Right hindlimb (tissue), 1 donor: ENCODE measurements at places on chromosomes 6 and 20.

GRCh38 chr20:58407966-58408557 lies 19.0 kb downstream of the VAPB start:
- DNase-seq = no peak

- DNase-seq = no peak
Observed at GRCh38 chr20:52923123-52923937, 48.8 kb upstream of the TSHZ2 start.

- no peak for DNase-seq
Observed at GRCh38 chr6:39926668-39927067, 7.6 kb downstream of the MOCS1 start.

GRCh38 chr6:78565997-78566396 lies 301.4 kb upstream of the IRAK1BP1 start:
- DNase-seq = no peak

DNA sequence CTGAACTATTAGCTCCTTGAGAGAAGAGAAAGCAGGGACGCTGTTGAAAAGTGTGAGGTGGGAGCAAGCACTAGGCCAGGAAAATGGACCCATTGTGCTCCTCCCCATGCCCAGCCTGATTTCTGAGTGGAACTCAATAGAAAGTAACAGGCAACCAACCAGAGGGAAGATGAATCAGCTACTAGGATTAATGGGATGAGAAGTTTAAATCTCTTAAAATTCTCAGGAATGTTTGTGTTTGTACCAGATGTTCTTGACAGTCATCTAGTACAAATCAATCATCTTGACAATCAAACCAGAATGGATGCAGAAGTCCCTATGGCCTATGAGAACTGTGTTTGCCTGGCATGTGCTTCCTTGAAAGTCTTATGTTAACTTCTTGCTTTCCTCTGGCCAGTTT lies 48.9 kb downstream of the HDDC2 start:
- DNase-seq = no peak

- no peak for DNase-seq
Observed at GRCh38 chr20:19991308-19991707, 25.9 kb upstream of the NAA20 start.

DNA sequence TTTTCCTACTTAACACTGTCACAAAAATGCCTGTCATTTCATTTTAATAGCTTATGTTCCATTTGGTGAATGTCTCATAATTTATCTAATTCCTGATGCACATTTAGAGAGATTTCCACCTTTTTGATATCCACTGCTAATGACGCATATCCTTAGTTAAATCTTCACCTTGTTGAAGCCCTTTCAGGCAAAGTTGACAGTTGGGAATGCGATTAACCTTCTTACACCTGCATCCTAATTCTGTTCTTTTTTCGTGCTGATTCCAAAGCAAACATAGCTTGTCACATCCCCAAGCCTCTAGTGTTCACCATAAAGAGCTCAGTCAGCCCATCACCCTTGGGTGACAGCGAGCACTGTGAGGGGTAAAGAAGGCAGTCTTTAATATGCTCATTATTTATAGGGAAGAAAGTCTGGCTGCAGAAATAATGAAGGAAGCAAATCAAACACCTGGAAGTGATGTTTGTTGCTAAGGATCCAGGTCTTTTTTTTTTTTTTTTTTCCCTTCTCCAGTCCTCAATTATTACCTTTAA lies 205.6 kb downstream of the DTNBP1 start:
- no peak for DNase-seq

GRCh38 chr20:61535956-61536355 lies 283.9 kb downstream of the CDH4 start:
- DNase-seq = no peak

DNA sequence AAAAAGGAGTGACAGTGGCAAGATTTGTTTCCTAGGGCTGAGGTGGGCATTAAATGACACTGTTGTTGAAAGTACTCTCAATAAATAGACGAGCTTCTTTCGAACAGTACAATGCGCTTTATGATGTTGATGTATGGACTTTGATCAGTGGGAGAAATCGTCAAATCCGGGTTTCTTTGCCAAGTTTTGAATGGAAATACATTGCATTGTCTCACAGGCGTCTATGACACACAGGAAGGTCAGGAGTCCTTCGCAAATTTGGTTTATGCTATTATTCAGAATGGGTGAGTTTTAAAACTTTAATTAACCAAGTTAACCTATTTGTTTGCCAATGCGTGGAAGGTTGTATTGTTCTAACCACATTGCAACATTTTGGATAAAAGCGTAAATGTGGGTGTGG lies 547.3 kb upstream of the SLC35B3 start:
- no peak for DNase-seq

- no peak for DNase-seq
Observed at GRCh38 chr20:63228806-63229205, 6.9 kb upstream of the BIRC7 start.

- DNase-seq = no peak
Observed at GRCh38 chr6:13038741-13039190, 289.6 kb downstream of the TBC1D7 start.

DNA sequence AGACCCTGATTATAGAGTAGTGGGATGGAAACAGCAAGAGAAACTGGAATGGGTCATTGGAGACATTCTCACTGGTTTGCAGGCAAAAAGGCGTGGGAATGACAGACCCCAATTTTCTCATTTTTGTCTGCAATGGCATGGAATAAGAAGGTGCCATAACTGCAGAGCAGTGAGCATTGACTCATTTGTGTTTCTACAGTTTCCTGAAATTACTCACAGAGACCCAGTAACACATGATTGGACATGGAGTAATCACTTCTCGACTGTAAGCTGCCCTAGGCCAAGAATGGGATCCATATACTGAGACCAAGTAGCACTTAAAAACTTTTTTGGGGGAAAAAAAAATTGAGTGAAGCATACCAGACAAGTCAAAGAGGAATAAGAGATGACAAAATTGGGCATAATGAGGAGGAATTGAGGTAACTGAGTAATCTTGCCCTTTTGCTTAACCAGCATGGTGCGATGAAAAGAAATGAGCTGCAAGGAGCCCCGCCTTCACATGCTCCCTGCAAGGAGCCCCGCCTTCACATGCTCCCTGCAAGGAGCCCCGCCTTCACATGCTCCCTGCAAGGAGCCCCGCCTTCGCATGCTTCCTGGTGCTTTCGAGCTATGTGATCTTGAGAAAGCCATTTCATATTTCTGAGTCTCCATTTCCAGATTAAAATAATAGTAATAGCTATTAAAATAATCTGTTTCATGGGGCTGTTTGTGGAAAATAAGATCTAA lies 44.1 kb downstream of the NHSL1 start:
- DNase-seq = no peak

DNA sequence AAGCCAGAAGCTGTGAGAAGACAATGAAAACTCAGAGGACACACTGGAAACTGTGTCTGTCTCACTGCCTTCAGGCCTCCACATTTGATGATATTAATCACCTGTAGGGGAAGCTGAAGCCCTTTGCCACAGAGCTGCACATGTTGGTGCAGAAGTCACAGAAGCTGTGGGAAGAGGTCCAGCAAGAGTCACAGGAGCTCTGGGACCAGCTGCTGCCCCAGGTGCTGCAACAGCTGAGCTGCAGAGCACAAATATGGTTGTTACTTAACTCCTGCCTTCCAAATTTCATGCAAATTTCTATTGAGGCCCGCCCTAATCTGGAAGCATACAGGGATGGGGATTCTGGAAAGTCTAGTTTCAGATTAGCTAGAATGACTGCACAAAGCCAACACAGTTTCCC lies 169.3 kb downstream of the OGFRL1 start:
- peak; percentile 62 for DNase-seq

GRCh38 chr20:48308882-48309281 lies 518.9 kb downstream of the PREX1 start:
- DNase-seq = no peak

GRCh38 chr20:57628047-57628961 lies 8.1 kb upstream of the ZBP1 start:
- peak; percentile 75 for DNase-seq

DNA sequence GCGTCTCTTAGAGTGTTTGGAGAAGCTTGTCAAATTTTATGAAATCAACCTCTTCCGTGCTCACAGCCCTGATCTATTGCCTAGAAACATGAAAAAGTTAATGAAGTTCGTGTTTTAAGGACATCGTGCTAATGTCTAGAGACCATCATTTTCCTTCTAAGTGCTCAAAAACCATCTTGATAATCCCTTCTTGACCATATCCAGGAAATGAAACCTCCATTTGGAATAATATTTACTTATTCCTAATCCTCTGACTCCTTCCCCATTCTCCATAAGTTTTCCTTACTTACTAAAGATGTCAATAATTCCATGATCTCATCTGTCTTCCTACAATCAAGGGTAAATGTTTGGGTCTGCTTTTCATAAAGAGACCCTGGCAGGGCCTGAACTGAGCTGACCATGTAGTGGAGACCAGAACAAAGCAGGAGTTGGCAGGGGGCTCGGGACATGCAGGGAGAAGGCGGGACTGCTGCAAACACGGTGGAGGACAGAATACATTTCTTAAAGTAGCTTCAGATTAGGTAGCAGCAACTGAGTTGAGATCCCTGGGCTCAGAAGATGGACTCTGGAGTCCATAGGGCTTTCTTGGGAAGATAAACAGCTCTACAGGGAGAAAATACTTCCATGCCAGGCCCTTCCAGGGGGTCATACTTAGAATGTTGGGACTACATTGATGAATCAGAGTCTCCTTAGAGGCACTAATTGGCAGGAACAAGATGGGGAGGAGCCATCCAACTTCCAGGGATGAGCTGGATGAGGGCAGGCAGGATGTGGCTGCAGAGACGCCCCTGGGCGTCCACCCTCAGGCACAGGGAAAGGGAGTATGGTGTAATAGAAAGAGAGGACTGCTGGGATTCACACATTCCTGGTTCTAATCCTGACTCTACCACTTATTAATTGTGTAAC lies 100.7 kb downstream of the RIN2 start:
- DNase-seq = peak; percentile 54

GRCh38 chr6:31568537-31568961 lies 3.5 kb upstream of the LTA start:
- no peak for DNase-seq

- DNase-seq = no peak
Observed at GRCh38 chr6:126072834-126073233, 86.5 kb downstream of the TRMT11 start.

- DNase-seq = no peak
Observed at GRCh38 chr6:143970456-143971218, 37.4 kb downstream of the PLAGL1 start.

DNA sequence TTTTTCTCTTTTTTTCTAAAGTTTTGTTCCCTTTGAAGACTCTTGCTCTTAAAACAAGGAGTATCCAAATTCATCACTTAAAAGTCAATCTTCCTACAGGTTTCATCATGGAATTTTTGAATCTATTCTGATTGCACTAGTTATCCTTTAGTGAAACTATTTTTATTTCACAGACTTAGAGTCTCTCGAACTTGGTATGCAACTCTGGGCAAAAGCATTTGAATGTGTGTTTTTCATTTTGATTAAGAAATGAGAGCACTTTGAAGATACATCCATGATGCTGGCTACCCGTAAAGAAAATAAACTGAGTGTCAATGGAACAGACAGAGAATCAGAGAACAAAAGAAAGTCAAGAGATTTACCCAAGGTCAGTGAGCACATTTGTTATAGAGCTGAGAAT lies 586.5 kb downstream of the EPM2A start:
- DNase-seq = no peak

- DNase-seq = no peak
Observed at GRCh38 chr20:10511170-10511508, 76.0 kb downstream of the SLX4IP start.

DNA sequence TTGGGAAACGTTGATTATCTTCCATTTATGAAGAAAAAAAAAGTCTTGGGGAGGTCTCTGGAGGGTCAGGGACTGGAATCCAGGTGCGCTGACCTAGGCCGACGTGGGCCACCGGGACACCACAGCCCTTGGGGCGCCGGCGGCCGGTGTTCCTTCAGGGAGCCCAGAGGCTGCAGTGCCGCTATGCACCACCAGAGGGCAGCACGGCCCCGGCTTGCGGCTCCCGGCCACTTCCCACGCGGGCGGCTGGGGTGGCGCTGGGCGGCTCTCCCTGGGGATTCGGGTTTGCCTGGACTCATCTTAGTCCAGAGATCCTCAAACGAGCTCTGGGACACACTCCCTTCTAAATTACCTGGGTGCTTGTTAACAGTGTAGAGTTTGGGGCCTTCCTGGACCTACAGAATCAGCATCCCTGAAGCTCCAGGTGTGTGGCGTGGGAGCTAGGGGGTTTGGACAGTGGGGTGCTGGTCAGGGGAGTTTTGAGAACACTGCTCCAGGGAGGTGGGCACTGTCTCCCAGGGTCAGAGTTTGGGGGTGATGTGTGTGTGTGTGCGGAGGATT lies 23.0 kb upstream of the GTSF1L start:
- DNase-seq = peak; percentile 63

DNA sequence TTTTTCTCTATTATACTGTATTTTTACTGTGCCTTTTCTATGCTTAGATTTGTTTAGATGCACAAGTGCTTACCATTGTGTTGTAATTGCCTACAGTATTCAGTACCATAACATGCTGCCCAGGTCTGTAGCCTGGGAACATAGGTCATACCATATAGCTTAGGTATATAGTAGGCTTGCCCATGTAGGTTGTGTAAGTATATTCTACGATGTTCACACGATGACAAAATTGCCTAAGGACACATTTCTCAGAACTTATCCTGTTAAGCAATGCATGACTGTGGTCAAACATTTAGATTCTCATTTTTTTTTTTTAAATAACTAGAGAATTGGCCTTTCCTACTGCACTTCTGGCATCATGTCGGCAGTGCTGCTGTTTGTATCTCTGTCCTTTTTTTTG lies 253.7 kb upstream of the SUPT3H start:
- DNase-seq = no peak

DNA sequence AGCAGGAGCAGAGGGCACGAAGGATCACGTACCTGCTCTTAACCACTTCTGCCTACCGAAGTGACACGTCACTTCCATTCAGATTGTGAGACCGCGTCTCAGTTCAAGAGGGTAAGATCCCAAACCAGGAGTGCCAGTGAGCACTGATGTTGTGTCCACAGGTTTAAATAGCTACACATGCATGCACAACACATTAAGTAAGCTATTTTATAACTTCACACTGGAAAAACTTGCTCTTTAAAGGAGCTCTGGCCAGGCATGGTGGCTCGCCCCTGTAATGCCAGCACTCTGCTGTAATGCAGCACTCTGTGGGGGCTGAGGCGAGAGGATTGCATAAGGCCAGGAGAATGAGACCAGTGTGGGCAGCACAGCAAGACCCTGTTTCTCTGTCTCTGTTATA lies 21.1 kb downstream of the ABHD12 start:
- DNase-seq = no peak

GRCh38 chr20:33796263-33796906 lies 14.8 kb upstream of the CHMP4B start:
- DNase-seq = no peak
